ENCODE measurements at places on chromosomes 3 and 15.

DNA sequence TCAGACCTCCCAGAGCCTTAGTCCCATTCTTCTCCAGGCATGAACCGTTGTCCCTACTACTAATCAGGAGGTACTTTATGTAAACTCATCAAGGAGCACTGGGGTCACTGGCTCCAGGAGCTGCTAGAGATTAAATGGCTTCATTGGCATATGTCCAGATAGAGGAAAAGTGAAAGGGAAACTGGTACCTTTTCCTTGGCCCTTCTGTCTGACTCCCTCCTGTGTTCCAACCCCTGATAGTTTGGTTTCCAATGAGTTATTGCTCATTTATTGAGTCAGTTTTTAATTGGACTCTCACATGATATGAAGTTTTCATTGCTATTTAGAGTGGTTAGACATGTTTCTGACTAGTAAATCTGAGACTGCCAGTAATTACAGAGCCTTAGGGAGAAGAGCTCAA lies 130.5 kb upstream of the BFSP2 start:
- no peak for DNase-seq

DNA sequence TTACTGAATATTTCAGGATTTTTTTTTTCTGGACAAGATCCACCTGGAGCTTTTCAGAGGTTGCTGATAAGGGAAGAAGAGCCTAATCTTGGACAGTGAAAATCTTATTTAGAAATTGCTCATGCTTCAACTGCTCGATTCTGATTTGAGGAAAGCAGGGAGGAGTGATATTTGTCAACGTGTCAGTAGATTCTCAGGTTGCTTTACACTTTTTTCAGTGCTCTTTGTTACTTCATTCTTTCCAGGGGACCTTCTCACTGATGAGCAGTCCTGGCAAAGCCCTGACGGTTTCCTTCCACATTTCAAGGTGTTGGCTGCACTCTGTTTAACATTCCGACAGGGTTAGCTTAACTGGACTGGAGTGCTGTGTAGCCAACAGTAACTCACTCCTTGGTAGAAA lies 24.1 kb upstream of the RARB start:
- DNase-seq = no peak

- no peak for DNase-seq
These were observed 14.7 kb downstream of the USP50 start for GRCh38 chr15:50531766-50532165.

GRCh38 chr3:66816090-66816761 lies 181.9 kb upstream of the KBTBD8 start:
- DNase-seq = peak; percentile 82

DNA sequence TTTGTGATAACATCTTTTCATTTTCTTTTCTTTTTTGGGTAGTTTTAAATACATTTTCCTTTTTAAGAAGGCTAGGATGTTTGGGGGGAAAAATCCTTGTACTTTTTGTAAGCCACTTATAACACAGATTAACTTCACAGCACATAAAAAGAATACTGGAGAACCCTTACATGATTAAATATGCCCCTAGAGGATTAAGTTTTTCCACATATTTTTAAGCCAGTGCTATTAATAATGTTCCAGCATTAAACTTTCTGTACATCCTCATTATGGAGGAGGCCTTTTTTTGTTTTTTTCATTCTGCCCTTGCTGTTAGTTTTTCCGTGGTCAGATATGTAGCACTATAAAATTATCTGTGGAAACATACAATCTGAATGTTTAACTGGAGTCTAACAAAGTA lies 147.9 kb downstream of the ATG7 start:
- no peak for DNase-seq

- DNase-seq = peak; percentile 20
These were observed 20.2 kb upstream of the MITF start for GRCh38 chr3:69718866-69719586.

DNA sequence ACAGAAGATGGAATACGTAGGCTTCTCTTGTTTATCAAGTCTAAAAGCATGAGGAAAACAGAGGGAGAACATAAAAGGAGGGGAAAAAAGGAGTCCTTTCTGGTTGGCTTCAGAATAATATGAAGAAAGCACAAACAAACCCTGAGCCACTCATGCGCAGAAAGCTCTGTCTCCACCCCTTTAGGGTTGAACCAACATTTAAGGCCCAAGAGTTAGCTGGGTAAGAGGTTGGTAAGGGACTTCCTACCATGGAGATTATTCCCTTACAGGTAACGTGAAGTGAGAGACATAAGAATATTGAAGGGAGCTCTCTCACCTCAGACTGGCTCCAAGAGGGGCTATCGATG lies 145.3 kb downstream of the RORA start:
- DNase-seq = no peak

DNA sequence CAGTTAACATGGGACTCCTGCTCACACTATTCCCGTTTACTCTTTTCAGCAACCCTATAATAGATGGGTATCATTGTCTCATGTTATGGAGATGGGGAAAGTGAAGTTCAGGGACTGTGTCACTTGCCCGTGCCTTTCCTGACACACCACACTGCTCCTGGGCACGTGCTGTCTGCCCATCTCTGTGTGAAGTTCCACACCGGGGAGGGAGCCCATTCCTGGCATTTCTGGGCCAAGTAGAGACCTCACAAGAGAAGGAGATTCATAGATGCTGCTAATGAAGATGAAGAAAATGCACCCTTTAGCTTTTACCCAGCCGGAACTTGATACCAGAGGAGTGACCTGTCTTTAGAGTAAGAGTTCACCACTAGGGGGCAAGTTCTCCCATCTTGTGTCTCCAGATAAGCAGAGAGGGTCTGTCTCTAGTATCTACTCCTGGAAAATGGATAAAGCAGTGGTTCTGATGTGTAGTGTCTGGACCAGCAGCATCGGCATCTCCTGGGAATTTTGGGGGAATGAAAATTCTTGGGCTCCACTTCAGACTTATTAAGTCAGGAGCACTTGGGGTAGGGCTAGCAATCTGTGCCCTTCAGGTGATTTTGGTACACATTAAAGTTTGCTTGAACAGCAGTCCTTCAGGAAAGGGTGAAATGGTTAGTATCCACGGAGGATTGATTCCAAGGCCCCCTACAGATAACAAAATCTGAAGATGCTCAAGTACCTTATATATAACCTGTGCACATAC lies 2.0 kb upstream of the TOPBP1 start:
- DNase-seq = peak; percentile 96

- DNase-seq = no peak
These were observed 20.2 kb downstream of the MYZAP start for GRCh38 chr15:57611938-57612337.

- DNase-seq = no peak
These were observed 20.6 kb downstream of the MEIS2 start for GRCh38 chr15:37079726-37080125.

DNA sequence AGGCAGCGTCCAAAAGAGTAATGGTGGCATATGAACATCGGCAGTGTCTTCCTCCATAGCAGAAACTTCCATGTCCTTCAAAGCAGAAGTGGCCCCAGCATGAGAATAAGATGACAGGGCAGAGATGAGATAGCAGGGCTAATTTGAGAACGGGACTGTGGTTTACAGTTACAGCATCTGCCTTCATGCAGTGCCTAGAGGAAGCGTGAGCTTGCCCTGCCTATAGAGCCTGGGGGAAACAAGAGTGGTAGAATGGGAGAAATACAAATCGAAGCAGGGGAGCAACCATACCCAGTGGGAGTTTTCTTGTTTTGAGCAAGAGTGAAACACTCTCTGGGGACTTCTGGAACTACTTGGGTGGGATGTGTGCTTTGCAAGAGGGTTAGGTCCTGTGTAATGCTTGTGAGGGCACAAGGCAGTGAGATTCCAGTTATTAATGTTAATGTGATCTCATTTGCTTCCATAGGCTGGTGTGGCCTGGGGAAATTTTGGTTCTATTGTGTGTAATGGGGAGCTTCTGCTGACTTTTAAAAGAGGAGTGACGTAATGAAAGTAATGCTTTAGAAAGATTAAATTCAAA lies 616.9 kb downstream of the ZIC1 start:
- DNase-seq = no peak

DNA sequence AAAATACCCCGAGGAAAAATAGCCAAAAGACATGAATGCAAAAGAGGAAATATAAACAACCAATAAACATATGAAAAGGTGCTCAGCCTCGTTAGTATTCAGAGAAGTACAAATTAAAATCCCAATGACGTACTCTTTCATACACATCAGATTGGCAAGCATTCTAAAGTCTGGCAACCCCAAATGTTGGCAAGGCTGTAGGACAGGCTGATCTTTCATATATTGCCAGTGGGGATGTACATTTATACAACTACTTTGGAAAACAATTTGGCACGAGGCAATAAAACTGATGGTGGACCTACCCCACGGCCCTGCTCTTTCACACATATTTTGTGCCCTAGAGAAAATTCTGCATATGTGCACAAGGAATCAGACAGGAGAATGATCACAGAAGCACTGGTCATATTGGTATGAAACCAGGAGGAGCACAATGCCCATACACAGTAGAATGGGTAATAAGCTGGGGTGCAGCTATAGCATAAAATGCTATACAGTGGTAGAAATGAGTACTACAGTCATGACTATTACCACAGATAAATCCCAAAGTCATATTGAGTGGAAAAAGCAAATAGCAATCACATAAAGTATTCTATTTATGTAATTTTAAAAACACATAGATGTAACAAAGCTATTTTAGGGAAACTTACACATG lies 176.0 kb upstream of the SLC24A5 start:
- DNase-seq = no peak
